IPS DF 6.9 (cell line): ENCODE measurements at places on chromosomes 12 and 14.

DNA sequence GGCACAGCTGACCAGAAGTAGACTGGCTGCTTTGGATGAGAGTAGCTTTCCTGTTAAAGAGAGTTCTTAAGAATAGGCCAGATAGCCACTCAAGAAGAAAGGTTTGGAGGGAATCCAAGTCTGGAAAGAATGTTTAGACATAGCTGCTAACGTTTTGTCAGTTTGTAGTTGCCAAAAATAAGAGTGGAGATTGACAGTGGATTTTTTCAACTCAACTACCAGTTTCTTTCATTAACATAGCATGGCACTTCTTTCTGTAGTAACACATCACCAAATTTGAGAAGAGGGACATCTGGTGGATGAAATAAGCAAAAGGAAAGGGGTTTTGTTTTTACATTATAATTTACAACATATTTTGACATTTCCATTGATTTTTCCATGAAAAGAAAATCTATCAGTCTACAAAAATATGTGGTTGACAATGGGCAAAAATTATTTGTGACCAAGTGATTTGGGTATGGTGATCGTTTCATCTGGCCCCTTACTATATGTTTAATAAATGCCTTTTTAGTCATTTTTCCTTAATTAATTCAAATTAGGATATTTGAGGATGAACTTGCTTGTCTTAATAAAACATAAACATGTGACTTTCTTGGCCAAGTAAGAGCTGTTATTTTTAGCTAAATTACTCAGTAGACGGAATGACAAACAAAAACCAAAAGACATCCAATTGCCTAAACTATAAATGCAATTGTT is 71.1 kb downstream of the PTPRR start:
- no peak for DNase-seq

GRCh38 chr12:107092669-107093416 is 506 bp downstream of the CRY1 start:
- DNase-seq = no peak

GRCh38 chr12:47410383-47410782 is 295.4 kb downstream of the RPAP3 start:
- DNase-seq = no peak

DNA sequence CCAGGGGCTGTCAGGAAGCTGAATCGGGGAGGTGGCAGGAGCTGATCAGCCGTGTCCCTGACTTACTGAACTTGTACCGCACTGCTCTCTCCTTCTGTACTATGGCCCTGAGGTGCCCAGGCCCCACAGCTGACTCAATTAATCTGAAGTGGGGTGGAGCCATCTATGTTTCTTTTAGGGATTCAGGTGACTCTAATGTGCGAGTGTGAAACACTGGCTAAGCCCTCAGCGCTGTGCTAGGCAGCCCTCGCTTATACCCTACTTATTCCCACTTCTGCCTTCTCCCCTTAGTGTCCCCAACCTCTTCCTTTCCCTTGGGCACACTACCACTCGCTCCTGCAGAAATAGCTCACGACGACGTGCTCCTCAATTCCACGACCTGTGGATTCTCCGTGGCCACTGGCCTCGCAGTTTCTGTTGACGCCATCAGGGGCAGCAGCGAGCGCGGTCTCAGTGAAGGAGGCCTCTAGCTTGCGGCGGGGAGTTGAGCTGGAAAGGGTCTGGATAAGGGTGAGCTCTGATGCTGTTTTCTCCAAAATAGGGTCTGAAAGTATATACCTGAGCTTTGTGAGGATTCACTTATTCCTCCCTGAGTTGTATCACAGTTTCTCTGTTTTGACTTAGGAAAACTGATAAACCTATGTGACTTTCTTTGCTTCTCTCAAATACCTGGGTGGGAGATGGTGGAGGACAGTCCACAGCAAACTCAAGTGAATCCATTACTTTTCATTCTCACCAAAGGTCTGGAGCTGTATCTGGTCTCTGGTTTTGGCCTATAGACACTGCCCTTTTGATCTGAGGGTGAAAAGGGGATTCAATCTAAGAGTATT is 167.6 kb downstream of the SLC41A2 start:
- no peak for DNase-seq

GRCh38 chr12:113384778-113385177 is 18.9 kb downstream of the SDS start:
- no peak for DNase-seq

- no peak for DNase-seq
These were observed 12.4 kb upstream of the RTN1 start for GRCh38 chr14:59882957-59883356.

DNA sequence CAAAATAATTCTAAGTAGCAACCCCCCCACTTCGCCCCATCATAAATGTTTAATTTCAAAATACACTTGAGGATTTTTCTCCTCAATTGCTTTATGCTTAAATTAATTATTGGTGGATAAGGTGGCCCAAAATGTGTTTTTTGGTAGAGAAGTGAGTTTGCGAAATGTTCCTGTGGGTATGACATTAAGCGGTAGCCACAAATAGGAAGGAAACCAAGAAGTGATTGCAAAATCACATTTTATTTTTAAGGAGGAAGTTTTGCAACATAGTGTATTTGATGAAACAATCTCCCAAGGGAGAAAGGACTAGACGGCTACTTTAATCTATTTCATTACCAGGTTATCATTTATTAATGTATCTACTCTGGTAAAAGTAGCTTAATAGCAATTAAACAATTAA is 25.5 kb downstream of the SLC25A3 start:
- DNase-seq = no peak

DNA sequence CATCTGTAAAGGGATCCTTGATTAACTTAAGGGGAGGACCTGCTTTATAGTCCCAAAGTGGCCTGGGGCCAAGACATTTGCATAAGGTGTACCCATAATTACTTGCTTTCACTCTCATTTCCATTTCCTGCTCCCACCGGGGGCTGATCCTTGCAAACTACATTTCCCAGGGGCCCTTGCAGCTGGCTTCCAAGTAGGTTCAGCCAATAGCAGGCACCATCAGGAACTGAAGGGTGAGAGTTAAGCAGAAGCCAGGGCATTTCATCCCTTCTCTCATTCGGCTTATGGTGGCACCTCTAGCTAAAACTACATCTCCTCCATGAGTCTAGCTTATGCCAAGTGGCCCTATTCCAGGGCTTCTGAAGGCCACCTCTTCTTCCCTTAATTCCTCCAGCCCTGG is 88.8 kb downstream of the CCDC60 start:
- DNase-seq = no peak

- DNase-seq = peak; percentile 71
These were observed 10.2 kb upstream of the SERPINA9 start for GRCh38 chr14:94485944-94486841.

GRCh38 chr14:45970621-45971020 is 681.0 kb downstream of the RPL10L start:
- DNase-seq = no peak
